ENCODE measurements at places on chromosomes 1 and 21.

DNA sequence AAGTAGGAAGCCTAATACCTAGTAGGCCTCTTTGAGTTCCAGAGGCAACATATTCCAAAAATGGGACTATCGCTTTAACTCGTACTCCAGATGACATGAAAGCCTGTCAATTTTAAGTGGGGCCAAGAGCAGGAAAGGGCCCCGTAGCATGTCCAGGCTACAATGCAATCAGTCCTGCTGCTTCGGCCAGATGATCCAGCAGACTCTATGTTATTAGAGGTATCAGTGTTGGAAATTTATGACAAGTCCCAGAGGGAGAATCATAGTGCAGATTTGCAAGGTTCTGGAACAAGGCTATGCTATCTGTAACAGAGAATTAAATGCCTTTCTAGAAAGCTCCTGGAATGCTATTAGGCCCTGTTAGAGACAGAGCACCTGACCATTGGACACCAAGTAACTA lies 56.7 kb upstream of the SRP9 start:
- no peak for DNase-seq

- no peak for DNase-seq
Measured at GRCh38 chr1:13806108-13806507, 106.1 kb downstream of the PRDM2 start.

DNA sequence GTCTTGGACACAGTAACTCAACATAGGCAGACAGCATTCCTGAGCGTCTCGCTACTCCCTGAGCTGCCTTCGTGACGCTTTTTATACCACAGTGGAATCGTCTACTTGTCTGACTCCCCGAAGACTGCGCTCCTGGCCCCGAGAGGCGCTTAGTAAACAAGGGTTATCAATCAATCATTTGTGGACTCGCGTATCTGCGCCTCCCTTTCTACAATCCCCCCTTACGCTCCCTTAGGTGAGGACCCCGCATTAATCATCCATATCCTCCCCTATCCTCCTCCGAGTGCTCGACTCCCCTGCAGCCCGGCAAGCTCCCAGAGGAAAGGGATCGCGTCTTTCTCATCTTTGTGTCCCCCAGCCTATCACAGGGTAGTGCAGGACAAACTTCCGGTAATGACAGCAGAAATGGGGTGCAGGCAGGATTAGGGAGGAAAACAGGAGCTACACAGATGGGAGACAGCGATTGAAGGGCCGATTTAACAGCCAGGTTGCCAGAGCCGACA lies 522 bp downstream of the TMEM59 start:
- peak; percentile 70 for DNase-seq

DNA sequence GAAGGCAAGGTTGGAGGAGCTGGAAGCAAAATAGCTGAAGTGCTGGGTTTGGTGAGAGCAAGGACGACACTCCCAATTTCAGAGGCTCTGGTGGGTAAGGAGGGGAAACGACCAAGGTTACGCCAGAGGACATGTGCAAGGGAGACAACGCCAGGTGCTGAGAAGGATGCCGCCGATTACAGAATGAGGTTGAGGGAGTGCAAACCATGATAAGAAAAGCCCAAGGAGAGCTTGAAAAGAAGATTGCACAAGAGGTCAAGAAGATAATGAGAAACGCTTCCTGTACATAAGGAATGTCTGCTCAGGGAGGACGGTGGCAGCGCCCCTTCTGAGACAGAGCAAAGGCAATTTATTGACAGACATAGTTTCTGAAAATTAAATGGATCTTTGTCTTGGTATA lies 382.0 kb upstream of the PROX1 start:
- DNase-seq, result no peak

- DNase-seq, result no peak
Measured at GRCh38 chr1:9434247-9435152, 104.8 kb upstream of the SLC25A33 start.

GRCh38 chr1:180680558-180681144 lies 48.8 kb downstream of the XPR1 start:
- peak; percentile 68 for DNase-seq

GRCh38 chr1:220371324-220371723 lies 99.1 kb upstream of the RAB3GAP2 start:
- DNase-seq, result no peak

- DNase-seq, result no peak
Measured at GRCh38 chr1:10713614-10714013, 82.8 kb downstream of the CASZ1 start.

DNA sequence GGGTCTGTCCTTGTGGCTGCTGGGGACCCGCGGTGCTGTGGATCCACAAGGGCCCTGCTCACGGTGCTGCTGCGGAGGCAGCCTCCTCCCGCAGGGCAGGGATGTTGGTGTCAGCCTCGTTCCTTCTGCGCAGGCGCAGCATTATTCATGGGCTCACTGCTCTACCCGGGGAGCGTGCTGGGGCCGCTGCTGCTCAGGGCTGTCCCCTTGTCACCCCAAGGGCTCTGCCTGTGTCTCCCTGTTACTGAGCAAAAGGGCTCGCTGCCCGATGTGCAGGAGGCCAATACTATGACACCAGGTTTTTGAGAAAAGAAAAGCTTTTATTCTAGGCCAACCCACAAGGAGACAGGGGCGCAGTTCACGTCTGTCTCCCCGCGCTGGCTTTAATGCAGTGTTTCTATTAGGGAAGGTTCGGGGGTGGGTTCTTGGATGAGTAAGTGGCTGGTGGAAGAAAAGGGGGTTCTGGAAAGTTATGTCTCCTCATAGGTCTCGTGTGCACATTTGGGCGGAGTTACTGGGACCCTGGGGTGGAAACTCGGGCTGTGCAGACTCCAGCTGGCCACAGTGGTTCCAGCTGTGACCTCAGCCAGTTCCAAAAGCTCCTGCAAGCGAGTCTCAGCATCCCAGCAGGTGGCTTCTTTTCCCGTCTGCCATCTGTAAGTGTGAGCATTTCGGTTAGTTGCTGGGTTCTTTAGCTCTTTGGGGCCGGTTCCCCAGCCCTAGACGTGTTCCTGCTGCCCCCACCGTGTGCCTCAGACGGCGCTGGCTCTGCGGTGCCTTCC lies 40.8 kb upstream of the LRRC3 start:
- no peak for DNase-seq

GRCh38 chr1:78426408-78426807 lies 64.4 kb upstream of the PTGFR start:
- DNase-seq, result no peak

- DNase-seq, result peak; percentile 31
Measured at GRCh38 chr1:35810096-35810881, 2.5 kb downstream of the AGO4 start.

Data from fibroblast of upper back skin (primary cell).